CMK (cell line): ENCODE measurements at places on chromosomes 5 and 9.

DNA sequence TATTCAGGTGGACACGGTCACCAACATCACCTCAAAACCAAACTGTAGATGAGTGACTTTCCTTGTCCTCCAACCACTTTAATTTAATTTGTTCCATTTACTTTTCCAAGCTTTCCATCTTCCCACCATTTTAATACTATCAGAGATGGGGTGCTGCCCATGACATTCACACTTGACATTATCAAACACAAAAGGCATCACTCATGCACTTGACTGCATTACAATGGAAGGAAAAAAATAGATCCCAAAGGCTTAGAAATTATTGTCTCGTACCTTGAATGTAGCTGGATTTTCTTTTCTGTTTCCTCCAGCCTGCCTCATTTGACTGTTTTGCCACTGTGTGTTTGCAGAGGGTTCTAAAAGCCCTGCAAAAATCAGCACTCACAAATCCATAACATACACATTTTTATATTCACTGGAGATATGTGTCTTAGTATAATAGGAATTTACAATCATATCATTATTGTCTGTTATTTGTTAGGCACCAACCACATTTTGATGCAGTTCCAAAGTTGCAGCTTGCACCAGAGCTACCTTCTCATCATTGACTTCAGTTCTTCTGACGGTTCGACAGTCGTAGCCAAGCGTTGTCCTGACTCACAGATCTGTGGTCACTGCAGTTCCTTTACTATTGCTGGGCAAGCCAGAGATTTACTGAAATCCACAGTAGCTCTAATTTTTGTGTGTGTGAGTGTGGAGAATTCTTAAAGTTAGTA, 712.3 kb upstream of the WWC1 start:
- no peak for DNase-seq

GRCh38 chr9:134408389-134408788, 82.1 kb downstream of the RXRA start:
- no peak for DNase-seq

- no peak for DNase-seq
Measured at GRCh38 chr5:175418251-175418650, 25.7 kb downstream of the DRD1 start.

DNA sequence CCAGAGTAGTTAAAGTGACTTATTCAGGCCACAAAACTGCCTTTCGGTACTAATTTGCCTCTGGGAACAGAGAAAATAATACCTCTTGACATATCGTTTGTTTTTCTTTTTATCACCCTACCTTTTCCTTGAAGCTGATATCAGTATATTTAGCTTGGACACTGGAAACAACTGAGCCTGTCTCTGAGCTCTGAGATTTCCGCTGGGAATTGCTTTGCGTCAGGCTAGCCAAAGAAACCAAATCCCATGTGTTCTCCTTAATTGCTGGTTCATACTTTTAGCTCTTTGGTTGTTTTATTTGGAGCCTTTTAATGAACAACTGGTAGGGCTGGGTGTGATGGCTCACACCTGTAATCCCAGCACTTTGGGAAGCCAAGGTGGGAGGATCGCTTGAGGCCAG, 30.3 kb upstream of the SNAPC3 start:
- DNase-seq = no peak

DNA sequence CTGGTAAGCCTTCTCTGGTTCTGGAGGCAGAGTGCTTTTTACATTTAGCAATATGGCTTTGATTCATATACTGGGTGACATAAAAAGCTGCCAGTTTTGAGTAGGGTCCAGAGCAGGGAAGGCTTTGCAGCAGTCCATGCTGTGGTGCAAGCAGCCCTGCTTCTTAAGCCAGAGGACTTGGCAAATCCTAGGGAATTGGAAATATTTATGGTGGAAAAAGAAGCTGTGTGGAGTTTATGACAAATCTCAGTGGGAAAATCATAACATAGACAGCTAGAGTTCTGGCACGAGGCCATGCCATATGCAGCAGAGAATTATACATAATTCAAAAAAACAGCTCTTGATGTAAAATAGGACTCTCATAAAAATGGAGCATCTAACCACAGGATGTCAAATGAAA, 536.4 kb downstream of the RASEF start:
- DNase-seq = no peak

DNA sequence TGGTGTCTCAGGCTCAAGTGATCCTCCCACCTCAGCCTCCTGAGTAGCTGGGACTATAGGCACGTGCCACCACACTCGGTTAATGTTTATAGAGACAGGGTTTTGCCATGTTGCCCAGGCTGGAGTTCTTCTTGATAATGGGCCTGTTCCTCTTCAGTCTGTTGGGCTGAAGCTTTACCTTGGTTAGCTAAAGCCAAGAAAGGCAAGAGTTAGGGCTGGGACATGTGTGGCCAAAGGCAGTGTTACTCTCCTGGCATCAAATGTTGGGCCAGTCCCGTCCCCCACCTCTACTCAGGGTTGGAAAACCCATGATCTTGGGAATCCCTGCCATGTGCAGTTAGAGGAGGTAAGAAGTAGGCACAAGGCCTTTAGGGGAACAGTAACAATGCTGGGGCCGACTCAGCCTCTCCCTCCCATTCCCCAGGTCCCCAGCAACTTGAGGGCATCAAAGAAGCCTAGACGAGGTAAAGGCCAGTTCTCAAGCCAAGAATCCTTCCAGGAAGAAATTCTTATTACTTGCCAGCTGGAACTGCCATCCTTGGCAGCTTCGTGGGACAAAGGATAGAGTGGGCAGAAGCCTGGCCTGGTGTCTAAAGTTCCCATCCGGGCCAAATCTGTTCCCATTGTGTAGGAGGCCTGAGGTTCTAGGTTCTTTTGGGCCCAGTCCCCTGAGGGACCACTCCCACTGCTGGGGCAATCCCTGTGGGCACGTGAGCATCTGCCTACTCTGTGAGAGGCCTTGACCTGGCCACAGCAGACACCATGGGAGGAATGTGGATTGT, 4.5 kb downstream of the EGR1 start:
- no peak for DNase-seq

DNA sequence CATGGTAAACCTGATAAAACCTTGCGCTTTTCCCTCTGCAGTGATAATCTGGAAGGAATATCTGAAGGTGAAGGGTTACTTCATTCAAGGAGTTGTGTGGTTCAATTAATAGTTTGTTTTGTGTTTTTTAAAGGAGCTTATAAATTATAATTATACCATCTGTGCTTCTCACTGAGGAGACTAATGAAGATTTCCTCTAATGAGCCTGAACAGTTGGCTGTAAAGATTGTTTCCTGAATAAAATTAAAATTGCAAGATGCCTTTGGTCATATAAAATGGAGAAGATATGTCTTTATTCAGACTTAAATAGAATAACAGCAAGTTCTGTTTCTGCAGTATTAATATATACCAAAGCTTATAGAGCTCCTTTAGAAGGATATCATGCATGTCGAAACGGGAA, 59.9 kb downstream of the GAPVD1 start:
- DNase-seq = no peak

GRCh38 chr5:167511276-167511675, 780.2 kb upstream of the WWC1 start:
- no peak for DNase-seq

DNA sequence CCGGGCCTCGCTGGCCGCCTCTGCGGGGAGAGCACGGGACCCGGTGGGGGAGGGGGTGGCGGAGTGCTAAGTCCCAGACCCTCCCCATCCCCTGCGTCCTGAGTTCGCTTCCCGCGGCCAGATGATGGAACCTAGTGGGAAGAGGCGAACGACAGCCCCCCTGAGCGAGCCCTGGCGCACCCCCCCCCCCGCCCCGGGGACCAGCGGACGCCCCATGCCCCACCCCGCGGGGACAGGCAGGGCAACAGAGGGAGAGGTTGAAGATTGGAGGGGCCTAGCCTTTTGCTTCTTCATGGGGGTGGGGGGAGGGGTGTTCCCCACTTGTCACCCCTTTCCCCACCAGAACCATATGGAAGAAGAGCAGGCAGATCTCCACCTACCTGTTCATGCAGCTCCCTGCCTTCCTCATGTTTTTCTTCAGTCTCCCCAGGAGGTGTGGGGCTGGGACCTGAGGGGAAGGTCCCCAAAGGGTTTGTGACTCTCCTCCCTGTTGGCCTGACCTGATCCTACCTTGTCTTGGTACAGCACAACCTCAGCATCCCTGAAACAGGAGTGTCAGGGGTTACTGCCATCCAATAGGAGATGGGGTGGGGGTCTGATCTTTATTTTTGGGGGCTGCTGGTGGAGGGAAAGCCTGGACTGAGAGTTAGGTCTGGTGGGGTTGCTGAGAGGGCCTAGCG, 485 bp downstream of the FAM53C start:
- DNase-seq = no peak

DNA sequence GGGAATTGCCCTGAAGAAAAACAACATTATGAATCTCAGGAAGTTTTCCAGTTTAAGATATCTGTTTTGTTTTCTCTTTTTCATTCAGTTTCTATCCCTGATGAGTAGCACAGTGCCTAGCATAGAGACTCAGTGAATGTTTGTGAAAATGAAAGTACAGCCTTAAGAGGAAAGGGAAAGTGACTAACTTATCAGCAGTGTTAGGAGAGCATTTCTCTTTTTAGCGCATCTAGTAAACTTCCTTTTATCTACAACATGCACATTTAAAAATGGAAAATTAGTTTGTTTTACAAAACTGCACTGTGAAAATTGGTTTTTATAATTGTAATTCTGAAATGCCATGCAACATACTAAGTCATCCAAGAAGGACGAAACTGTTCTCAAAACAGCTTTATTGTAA, 110.8 kb downstream of the SMARCA2 start:
- no peak for DNase-seq

DNA sequence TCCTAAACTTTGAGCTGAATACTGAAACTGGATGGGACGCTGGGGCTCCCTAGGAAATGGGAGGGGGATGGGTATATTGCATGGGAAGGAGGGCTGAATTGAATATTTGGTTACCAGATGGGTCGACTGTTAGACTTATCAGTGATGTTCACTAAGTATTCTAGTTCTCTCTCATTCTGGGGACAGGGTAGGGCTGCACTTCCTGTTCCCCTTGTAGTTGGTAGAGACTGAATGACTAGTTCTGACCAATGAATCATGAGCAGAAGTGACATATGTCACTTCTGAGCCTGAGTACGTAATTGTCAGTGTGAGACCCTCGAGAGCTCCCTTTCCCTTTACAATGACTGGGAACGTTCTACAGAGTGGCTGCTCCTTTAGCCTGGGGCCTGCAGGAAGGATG, 55.5 kb upstream of the DMRT1 start:
- DNase-seq = no peak

- no peak for DNase-seq
Measured at GRCh38 chr5:8647111-8647510, 778.2 kb downstream of the MTRR start.

DNA sequence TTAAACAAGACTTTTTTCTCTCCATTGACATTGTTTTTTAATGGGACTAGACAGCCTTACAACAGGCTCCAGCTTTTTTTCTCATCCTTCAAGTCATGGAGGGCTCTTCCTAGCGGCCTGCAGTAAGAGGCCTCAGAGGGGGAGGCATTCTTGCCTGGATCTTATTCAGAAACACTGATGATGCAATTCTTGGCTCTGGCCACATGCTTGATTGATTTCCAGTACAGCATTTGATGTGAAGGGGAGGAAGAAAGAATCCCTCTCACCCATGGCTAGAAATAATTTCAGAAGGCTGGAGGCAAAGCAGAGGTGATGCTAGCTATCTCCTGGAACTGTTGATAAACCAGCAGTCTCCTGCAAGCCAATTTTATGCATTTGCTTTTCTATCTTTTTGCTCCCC, 324.8 kb downstream of the PRELID2 start:
- DNase-seq = no peak

DNA sequence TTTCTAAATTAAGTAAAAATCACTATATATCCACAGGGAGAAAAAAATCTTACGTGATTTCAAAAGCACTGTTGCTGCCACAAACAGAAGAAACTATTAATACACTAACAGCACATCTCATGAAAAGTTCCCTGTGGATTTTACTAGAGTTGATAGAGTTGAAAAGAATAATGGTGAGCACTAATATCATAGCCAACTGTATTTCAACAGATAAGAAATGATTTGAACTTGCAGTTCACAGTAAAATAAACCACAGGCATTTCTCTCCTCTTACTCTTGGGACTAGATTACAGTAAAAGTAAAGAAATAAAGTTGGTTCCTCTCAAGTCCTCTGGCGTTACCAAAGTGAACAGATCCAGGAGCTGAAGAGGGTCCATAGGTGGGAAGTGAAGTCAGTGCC, 27.9 kb downstream of the AGTPBP1 start:
- no peak for DNase-seq

DNA sequence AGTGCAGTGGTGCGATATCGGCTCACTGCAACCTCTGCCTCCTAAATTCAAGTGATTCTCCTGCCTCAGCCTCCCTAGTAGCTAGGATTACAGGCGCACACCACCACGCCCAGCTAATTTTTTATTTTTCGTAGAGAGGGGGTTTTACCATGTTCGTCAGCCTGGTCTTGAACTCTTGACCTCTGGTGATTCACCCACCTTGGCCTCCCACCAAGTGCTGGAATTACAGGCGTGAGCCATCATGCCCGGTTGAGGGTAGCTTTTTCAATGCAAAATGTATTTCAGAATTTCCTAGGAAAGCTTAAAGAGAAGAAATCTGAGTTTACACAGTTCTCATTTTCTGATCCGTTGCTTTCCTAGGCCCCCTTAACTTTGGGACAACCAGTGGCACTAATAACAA, 15.7 kb downstream of the BDP1 start:
- no peak for DNase-seq

- no peak for DNase-seq
Measured at GRCh38 chr9:130765137-130766020, 69.7 kb upstream of the ABL1 start.

DNA sequence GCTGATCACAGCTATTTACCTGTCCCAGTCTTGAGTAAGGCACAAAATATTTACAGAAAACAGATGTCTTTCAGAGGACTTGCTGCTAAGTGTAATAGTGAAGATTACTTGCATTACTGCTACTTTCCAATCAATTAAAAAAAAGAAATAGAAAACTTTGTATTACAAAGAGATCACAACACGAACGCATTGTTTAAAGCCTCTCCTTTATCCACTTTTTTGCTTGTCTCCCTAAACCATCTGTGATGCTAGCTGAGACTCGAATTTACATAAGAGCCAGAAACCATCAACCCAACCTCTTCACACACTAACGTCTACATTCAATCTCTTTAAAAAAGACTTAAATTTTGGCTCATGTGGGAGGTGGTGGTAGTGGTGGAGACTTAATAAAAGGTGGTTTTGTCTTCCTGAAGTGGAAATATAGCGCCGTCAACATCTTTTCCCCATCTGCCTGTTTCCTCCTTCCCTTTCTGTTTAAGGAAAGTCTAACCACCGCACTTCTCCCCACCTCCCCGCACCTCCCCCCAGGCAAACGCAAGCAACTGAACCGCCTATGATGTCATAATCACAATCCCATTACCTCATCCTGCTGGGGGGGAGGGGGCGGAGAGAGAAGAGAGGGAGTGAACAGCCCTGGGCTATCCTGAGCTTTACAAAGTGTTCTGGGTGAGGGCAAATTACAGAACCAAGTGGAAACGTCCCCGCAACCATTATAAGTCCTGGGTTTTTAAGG, 948 bp upstream of the FAM53C start:
- peak; percentile 58 for DNase-seq
